ENCODE measurements at places on chromosomes 12 and 14. TPM values are rescaled to one million over a fixed set of nuclear protein-coding genes. Genes with fewer than 3 reads are reported as not detected.

The IL23A gene
- total RNA-seq: not detected

The KIF26A gene
- 15.2 TPM for total RNA-seq

The LRRC23 gene
- 4.8 TPM for total RNA-seq

The ACVR1B gene
- total RNA-seq: 34.3 TPM

The ZFHX2 gene
- total RNA-seq: 11.0 TPM

The ALDH1L2 gene
- total RNA-seq: 4.2 TPM

The PKP2 gene
- total RNA-seq: 3.6 TPM

The MYF5 gene
- total RNA-seq: not detected

DNA sequence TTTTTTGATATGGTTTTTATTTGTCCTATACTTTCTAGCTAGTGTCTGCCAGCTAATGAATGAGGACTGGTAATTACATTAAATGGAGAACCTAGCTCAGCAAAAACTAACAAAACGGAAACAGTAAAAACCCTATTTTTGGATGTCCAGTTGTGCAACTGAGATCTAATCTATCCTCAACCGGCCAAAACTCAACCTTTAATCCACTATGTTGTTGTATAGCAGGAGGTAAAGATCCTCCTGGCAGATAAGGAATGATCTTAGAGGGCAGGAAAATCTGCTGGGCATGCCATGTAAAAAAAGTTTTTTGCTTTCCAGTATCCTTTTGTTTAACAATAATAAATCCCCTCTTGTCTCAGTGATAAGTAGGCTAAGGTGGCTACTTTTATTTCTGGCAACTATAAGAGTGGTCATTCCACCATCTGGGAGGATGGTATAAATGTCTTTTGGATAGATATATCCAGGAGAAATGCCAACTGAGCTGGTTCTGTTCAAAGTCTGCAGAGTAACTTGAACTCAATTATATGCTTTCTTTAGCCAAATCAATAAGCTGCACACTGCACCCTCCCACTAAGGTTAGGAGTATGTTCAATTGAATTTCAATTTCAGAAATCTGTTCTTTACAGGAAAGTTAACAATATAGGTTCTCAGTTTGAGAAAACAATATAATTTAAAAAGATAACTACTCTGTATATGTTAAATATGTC is 40.1 kb downstream of the WASHC3 start:
- DNase-seq: no peak

GRCh38 chr14:58813745-58814144 is 176.0 kb downstream of the DACT1 start:
- DNase-seq: no peak

DNA sequence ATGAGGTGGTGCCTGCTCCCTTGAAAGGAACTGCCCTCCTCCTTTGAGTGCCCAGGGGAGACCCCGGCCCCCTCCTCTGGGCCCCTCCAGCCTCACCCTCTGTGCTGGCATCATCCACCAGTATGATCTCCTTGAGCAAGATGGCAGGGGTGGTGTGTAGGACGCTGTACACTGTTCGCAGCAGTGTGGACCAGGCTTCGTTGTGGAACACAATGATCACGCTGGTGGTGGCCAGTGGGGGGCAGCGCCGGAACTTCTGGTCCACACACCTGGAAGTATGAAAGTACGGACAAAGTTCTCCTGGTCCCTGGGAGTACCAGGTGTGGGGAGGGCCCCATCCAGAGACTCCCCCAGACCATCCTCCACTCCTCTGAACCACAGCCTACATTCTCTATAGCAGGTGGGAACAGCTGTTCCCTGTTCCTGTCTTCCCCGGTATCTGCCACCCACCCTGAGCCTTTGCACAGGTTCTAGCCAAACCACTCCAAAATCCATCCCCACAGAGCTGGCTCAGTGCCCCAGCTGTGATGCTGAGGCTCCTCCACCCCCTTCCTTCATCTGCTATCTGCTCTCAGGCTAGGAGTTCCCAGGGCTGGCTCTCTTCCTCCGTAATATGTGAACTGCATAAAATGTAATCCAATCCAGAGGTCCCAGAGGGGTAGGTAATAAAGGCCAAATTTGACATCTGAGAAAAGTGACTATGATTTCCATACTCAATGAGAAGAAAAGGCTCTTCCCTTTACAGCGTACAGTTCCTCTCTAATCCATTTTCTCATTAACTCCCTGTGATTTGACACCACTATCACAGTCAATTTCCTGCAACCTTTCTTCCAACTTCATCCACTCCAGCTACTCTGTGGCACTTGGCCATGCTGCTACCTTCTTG is 13.9 kb downstream of the GALNT6 start:
- DNase-seq: no peak

GRCh38 chr12:40253936-40254335 is 29.1 kb downstream of the LRRK2 start:
- no peak for DNase-seq

GRCh38 chr14:73591690-73592449 is at the start of gene ACOT4:
Gene ACOT4 (plus strand): TSS chr14:73591873. CDS start chr14:73591960, 87 bp downstream.
- DNase-seq: peak; percentile 32

DNA sequence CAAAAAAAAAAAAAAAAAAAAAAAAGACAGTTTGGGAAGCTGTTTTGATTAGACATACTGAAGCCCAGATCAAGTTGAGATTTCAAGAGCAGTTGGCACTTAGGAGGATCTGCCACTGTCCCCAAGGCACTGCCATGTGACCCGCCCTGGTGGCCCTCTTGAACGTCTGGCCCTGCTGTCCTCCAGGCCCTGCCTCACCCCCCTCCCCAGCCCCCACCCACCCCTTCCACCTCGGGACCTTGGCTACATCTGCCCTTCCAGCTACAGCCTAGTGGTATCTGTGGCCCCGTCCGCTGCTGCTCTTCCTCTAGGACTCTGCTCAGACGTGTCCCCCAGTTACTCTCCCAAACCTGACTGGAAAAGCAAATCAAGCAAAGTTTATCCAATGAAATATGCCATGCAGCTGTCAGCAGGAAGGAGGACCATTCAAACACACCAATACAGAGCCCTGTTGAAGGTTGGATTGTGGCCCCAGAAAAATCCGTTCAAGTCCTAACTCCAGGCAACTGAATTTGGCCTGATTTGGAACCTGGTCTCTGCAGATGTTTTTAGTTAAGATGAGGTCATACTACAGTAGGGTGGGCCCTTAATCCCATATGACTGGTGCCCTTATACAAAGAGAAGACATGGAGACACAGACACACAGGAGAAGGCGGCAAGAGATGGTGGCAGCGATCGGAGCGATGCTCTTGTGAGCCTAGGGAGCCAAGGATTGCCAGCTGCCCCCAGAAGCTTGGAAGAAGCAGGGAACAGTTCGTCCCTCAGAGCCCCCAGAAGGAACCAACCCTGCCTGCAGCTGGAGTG is 17.7 kb downstream of the SLC25A29 start:
- DNase-seq: no peak

Measured in neural crest cell (in vitro differentiated cells).